ENCODE measurements at places on chromosomes 6 and 20.

GRCh38 chr20:53278555-53278954, 306.4 kb downstream of the TSHZ2 start:
- DNase-seq: no peak

- DNase-seq: no peak
These were observed 243.0 kb upstream of the KHDRBS2 start for GRCh38 chr6:62528894-62529526.

DNA sequence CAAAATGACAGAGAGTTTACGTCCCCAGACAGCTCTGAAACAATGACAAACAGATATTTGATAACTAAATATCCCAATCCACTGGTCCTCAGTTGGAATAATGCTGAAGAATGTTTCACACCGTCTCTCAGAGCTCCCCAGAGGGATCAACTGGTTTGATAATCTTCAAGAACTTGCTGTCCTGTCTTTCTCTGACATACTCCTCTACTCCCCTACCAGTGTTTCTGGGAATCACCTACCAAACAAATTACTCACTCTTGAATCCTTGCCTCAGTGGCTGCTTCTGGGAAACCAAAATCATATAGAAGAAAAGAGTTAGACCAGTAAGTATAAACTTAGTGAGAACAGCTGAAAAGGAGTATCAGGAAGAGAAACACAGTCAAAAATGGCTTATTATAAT, 469.7 kb upstream of the JAG1 start:
- no peak for DNase-seq

DNA sequence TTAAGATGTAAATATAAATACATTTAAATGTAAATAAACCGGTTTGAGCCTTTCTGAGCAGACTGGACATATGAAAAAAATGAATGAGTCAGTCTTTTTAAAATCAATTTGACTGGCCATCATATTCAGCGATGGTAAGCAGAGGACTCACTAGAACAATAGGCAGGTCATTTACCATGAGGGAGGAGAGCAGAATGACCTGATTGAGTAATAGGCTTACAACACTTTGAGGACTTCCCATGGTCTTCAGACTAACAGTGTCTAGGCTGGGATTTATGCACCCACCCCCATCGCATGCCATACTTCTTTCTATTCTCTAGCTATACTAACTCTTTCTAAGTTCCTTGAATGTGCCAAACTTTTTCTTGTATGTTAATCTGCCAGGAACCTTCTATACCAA, 241.9 kb upstream of the RAB32 start:
- DNase-seq: no peak

DNA sequence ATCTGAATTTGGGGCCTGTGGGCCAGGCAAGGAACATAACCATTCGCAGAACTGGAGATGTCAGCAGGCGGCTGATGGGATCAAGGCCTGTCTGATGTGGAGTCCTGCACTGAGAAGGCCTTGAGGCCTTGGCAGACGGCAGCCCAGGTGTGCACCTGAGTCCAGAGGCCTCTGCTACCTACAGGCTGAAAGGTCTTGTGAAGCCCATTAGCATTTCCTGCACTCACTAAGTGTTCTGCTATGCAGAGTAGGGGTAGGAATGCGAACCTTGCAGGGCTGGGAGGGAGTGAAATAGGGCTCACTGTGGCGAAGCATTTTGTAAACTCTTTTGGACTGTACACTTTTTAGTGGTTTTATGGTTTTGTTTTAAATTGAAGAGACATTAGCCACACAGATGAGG, 48.3 kb upstream of the RNF24 start:
- no peak for DNase-seq

DNA sequence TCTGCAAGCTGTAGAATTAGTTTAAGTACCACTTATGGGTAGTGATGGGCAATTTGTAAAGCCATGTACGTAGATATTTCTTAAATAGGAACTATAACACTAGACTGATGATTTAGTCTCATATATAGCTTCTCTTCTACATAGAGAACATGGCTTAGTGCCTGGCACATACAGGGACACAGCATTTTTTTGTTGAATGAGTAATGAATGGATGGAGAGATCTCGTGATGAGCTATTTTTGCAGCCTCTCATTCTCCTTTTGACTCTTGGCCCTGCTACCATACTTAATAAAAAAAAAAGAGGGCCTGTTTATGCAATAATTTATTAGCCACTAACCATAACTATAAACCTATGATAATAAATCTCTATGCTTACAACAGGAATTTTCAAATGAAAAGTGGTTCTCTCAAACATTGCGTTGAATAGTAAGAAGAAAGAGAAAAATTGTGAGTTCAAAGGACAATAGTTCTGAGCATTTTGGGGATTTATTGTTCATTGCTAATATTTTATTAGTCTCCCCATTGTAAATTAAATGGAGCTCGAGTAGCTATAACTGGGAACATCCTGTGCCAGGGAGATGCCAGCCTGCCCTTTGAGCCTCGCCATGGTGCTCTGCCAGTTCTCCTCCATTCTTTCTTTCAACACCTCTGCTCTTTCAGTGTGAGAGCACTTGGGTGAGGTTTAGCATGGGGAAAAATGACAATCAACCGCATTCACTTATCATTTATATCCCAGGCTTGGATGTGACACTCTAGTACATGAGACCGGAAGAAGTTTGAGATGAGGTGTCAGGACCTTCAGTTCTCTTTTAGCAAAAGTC, 14.7 kb upstream of the RCAN2 start:
- DNase-seq: no peak

DNA sequence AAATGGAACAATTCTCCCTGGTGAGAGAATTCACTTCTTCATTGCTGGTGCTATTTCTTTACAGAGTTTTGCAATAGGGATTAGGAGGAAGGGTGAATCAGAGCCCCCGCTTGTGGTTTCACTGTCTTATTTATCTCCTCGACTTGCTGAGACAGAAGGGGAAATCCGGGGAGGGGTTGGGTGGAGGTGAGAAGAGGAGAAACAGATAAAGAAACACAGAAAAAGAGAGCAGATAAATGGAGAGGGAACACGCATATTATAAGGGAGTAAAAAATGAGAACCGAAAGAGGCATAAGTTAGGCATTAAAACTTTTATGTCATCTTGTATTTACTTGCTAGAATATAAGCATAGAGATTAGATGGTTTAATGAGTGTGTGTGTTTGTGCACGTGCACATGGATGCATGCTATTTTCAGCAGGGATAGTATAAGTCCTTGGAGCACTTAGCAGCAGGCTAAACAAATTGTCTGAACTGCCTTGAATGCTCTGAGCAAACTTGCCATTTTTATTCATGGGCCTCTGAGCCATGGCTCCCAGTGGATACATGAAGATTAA, 105.0 kb downstream of the OLIG3 start:
- no peak for DNase-seq

- no peak for DNase-seq
These were observed 69.0 kb downstream of the AFG1L start for GRCh38 chr6:108363889-108364313.

- DNase-seq: no peak
These were observed 102.6 kb downstream of the MRPL14 start for GRCh38 chr6:44024574-44025219.

Measured in NCI-H2029 (cell line).